ENCODE measurements at places on chromosomes 5 and 9.
A peak's percentile ranks its signal among the peaks of the same experiment; 100 is the strongest.

- DNase-seq = no peak
Observed at GRCh38 chr9:33447799-33448553, 583 bp upstream of the AQP3 start.

DNA sequence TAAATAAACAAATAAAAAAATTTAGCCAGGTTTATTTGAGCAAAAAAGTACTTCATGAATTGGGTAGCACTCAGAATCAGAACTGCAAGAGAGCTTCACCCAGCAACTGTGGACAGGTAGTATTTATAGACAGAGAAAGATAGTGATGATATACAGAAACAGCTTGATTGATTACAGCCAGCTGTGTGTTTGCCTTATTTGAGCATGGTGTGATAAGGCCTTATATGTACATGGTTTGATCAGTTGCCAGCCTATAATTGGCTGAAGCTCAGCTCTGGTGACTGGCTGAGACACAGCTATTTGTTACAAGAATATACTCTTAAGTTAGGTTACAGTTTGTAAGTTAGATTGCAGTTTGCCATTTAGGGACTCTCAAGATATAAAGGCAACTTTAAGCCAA is 34.3 kb upstream of the ARL15 start:
- no peak for DNase-seq

DNA sequence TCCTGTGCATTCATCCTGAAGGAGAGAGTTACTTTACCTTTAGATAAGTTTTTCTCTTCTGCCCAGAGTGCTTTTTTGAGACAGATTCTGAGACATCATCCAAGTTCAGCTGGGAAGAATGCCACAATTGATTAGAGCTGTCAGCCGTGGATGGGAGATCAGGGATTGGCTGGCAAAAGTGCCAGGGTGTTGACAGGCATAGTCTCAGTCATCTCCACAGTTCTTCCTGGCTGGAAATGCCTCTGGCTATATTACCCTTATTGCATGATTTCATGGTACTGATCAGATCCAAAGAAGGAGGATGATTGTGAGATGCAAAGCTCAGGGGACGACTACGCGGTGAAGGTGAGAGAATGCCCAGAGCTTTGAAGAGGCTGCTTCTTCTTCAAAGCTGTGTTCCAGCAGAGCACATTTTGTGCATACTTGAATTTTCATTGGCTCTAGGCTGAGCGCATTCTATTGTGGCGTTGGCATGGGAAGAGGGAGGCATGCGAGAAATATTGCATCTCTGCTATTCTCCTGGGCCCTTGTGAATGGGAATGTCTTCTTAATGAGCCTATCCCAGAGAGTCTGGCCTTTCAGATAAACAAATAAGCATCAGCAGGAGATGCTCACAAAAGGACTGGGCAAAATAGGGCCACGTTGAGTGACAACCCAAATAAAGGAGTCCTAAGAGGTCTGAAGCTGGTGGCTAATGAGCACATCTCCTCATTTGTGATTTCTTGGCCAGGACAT is 82.1 kb downstream of the GRIA1 start:
- no peak for DNase-seq

- DNase-seq = no peak
Observed at GRCh38 chr5:72459089-72459661, 48.0 kb downstream of the ZNF366 start.

- no peak for DNase-seq
Observed at GRCh38 chr9:20270161-20270560, 352.1 kb downstream of the MLLT3 start.

DNA sequence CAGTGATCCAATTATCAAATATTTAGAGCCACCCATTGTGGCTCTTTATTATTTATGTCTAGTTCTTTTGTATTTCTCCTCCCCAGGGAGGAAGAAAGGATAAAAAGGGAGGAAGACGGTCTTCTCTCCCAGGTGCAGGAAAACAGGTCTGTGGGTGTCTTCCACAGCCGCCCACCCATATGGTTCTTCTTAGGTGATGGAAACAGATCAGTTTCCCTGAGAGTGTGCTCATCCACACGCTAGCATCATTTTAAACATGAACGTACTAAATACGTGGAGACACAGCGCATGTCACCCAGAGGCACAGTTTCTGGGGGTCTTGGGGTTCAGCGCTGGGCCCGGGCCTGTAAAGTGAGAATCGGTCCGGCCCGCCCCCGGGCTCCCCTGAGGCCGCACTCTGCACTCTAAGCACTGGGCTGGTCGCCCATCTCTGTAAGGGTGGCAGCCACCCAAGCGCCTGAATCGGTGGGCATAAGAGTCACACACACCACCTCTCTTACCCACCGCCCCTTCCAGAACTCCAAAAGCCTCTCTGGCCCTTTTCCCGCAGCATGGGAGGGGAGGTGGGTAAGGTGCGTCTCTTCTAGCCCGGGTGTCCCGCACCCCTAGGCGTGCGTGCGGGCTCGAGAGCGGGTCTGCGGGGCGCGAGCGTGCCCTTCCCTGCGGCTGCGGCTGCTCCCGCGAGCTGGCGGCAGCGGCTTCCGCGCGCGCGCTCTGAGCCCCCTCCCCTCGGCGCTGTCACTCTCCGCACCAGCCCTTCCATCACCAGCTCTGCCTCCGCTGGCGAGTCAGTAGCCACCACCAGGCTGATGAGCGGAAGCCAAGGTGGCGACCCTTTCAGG is 1.3 kb downstream of the PTCH1 start:
- DNase-seq = no peak

GRCh38 chr5:151024440-151025249 is 4.3 kb downstream of the GPX3 start:
- no peak for DNase-seq

GRCh38 chr9:86859056-86859455 is 88.2 kb downstream of the GAS1 start:
- no peak for DNase-seq

DNA sequence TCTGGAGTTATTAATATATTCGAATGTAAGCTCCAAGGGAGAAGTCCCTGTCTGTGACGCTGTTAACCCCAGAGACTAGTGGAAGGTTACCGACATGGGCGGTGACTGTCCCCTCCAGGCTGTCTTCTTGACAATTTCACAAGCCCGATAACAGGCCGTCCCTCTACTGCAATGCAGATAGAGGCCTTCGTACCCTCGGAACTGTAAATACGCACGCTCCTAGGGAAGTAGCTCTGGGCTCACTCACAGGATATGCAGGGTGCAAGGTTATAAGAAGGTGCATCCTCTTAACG is 680 bp upstream of the RFK start:
- DNase-seq = no peak

DNA sequence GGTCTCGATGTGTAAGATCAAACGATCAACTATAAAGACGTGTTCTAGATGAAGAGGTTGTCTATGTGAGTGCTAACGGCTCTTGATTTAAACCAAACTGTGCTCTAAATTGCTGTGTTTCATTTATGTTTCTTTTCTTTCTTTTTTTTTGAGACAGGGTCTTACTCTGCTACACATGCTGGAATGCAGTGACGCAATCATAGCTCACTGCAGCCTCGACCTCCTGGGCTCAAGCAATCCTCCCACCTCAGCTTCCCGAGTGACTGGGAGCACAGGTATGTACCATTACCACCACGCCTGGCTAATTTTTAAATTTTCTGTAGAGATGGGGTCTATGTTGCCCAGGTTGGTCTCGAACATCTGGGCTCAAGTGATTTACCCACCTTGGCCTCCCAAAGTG is 24.0 kb upstream of the RNF130 start:
- no peak for DNase-seq

DNA sequence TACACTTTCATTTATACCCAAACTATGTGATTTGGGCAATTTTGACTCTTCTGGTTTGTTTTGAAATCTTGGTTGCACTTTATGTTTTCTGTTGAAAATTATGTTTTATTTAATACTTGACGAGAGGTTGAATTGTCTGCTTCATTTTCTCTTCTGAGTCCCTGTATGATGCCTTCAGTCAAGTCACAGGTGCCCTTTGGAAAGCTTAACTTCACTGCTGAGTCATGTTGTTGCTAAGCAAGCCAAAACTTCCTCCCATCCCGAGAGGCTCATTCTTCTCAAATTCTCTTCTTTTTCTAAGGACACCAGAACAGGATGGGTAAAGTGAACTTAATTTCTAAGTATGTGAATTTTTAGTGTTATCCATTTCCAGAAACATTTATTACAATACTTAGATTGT is 455.3 kb upstream of the PTGER4 start:
- peak; percentile 34 for DNase-seq

GRCh38 chr5:40309851-40310250 is 369.9 kb upstream of the PTGER4 start:
- no peak for DNase-seq

DNA sequence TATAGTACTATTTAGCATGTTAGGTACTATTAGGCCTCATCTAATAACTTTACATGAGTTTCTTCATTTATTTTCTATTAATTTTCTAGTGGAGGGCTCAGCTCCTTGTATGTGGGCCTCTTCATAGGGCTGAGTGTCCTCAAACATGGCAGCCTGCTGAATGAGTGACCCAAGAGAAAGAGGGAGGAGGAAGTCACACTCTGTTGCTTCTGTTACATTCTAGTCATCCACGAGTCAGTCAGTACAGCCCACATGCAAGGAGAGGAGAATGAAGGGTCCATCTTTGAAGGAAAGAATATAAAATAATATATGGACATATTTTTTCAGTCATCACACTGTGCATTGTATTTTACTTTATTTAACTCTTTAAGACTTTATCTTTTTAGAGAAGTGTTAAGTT is 66.6 kb upstream of the NR3C1 start:
- no peak for DNase-seq

DNA sequence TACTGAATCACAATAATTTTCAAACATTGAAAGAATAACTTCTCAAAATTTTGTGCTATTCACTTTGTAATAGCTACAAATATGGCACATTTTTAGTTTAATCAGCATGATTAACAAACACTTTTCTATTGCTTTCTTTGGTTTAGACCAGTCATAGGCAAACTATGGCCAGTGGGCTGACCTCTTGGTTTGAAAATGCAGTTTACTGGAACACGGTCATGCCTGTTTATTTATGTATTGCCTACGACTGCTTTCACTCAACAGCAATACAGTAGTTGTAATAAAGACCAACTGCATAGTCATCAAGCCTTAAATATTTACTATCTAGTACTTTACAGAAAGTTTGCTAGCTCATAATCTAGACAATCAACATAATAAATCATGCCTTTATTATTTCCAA is 810.8 kb downstream of the TLE1 start:
- no peak for DNase-seq

DNA sequence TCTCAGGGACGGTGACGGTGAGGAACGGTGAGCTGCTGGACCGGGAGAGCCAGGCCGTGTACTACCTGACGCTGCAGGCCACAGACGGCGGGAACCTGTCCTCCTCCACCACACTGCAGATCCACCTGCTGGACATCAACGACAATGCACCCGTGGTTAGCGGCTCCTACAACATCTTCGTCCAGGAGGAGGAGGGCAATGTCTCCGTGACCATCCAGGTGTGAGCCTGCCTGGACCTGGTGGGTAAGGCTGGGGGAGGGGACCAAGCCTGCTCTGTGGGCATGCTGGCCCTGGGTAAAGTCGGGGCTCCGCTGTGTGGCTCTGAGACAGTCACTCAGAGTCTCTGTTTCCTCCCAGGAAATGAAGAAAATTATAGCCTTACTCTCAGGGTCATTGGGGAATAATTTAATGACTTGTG is 29.3 kb downstream of the CDHR2 start:
- DNase-seq = peak; percentile 17

- DNase-seq = peak; percentile 63
Observed at GRCh38 chr9:88396836-88397577, 8.8 kb downstream of the SPIN1 start.

DNA sequence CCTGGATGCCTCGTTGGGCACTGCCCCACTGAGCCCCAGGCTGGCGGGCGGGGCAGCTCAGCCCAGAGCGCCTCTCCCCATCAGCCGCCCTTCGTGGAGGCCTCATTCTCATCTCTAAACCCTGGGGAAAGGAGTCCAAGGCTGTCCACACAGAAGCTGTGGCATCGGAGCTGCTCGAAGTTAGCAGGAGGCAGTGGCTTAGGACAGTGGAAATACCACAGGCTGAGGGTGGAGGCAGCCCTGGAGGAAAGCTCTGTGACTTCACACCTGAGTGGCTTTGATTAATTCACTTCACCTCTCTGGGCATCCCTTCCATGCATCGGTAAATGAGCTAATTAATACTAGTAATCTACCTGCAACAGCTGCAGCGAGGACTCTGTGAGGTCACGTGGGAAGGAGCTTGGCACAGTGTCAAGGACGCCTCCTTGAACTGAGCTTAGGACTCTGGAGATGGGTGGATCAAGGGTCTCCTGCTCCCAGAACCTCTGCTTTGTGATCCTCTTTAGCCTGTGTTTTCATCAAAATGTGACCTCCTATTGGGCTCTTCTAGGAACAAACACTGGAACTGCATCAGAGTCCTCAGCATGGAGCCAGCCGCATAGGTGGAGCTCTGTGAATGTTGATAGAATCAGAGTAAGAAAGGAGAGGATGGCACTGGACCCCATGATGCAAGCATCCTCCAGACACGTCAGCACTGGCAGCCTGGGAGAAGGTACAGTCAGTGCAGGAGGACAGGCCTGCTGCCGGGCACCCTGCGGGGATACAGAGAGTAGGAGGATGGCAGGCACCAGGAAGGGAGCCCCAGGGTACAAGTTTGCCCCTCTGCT is 842 bp upstream of the ANGPTL2 start:
- no peak for DNase-seq

- no peak for DNase-seq
Observed at GRCh38 chr5:170357955-170358444, 31.2 kb downstream of the KCNMB1 start.

GRCh38 chr9:12232836-12233235 is 460.3 kb upstream of the TYRP1 start:
- no peak for DNase-seq

- DNase-seq = peak; percentile 31
Observed at GRCh38 chr9:15277400-15278090, 29.5 kb downstream of the TTC39B start.

- DNase-seq = peak; percentile 36
Observed at GRCh38 chr5:56607551-56607950, 207.8 kb upstream of the MAP3K1 start.

DNA sequence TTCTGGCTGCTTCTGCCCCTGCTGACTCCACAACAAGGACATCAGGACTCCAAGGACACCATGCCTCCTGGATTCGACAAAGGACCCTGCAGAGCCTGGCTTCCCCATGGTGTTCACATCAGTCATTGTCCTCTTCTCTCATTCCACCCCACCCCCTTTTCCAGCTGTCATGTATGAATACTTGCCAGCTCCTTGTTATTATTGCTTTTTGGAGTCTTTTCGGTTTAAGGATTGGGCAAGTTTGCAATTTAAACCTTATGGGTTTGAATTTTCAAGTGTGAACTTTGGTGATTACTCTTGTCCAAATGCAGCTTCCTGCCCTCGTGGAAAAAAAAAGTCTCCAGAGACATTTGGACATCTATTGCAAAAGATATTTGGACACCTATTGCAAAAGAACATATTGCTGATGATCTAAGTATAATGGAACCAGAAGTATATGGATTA is 14.2 kb upstream of the LVRN start:
- peak; percentile 95 for DNase-seq

GRCh38 chr5:173785400-173785799 is 102.7 kb upstream of the CPEB4 start:
- no peak for DNase-seq

- no peak for DNase-seq
Observed at GRCh38 chr9:37923118-37923795, 19.3 kb upstream of the SLC25A51 start.
